ENCODE measurements at places on chromosomes 5 and 9.

GRCh38 chr9:131752231-131752884, 12.5 kb upstream of the RAPGEF1 start:
- no peak for DNase-seq

GRCh38 chr5:171701100-171701541, 84.5 kb upstream of the SMIM23 start:
- no peak for DNase-seq

GRCh38 chr5:989961-990530, 18.6 kb upstream of the NKD2 start:
- DNase-seq: no peak

DNA sequence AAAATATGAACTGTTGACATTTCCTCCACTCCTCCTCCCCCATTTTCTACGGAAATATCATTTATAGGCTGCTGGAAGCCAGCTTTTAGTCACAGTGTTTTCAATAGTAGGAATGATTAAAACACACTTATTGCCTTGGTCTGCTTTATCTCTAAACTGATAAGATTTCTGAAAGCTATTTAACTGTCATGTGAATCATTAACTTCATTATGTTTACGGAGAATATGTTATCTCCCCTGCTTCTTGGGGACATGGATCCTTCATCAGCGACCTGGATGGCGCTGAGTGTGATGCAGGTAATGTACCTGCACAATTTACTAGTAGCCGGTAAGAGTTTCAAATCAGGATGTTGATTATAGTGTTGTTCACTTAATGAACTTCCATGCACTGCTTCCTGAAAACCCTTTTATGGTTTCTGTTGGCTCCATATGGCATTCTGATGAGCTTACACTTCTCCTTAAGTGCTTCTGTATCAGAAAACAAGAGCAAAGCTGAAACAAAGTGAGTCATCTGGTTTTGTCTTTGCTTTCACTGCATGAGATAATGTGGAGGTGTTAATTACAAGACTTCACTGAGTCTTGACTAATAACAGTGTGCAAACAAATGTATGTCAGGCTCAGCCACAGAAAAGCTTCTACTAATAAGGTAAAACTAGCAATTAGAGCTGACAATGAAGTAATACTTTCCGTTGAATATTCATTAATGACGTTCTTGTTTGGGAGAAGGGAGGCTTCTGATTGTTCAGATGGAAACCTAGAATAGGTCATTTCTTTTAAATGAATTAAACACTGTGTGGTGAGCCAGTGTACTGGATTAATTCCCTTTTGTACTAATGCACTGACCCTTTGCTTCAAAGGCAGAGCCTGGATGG, 162.4 kb upstream of the ZNF608 start:
- DNase-seq: no peak

GRCh38 chr9:137547687-137548543, 2.3 kb downstream of the PNPLA7 start:
- DNase-seq: no peak

DNA sequence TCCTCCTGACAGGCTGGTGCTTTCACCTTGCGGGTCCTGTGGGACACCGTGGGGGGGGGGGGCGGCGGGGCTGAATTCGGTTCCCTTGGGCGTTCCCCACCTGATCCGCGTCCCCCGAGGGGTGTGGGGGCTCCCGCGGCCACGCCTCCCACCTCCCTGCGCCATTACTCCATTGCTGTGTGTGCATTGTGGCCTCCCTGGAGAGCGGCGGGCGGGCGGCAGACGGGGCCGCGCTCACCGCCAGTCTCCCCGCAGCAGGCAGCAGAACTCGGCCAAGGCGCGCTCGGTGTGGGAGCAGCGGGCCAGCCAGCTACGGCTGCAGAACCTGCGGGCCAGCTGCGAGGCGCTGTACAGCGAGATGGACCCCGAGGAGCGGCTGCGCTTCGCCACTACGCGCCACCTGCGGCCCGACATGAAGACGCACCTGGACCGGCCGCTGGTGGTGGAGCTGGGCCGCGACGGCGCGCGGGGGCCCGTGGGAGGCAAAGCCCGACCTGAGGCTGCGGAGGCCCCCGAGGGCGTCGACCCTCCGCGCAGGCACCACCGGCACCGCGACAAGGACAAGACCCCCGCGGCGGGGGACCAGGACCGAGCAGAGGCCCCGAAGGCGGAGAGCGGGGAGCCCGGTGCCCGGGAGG, 145.3 kb downstream of the CACNA1B start:
- no peak for DNase-seq

- no peak for DNase-seq
These were observed 283.0 kb downstream of the CEMIP2 start for GRCh38 chr9:71485326-71485725.

DNA sequence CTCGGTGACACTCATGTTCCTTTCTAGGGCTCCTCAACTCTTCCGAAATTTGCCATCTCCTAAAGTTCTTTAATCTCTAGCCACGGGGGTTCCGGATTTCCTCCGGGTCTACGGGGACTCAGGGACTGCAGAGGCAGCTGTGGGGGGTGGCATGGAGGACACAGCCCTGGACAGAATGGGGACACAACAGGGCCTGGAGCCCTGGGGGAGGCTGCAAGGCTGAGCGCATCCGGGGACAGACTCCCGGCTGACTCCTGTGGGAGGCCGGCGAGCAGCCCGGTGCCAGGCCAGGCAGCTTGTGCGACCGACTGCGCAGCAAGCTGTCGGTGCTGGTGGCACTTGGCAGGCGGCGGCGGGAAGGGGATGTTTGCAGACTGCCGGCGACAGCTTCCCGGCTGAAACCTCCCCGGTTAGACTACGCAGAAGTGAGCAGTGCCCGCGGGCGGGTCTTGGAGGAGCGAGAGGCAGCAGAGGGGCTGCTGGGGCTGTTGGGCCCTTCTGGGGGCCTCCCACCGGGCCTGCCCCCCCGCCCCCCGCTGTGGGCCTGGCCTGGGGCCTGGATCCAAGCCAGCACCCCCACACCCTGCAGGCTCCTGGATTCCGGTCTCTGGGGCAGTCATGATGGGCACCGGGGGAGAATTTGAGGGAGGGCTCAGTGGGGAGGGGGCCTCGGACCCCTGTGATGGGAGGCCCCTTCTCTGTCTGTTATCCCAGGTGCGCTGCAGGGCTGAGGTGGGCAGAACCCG, 28.7 kb upstream of the UBAC1 start:
- no peak for DNase-seq

DNA sequence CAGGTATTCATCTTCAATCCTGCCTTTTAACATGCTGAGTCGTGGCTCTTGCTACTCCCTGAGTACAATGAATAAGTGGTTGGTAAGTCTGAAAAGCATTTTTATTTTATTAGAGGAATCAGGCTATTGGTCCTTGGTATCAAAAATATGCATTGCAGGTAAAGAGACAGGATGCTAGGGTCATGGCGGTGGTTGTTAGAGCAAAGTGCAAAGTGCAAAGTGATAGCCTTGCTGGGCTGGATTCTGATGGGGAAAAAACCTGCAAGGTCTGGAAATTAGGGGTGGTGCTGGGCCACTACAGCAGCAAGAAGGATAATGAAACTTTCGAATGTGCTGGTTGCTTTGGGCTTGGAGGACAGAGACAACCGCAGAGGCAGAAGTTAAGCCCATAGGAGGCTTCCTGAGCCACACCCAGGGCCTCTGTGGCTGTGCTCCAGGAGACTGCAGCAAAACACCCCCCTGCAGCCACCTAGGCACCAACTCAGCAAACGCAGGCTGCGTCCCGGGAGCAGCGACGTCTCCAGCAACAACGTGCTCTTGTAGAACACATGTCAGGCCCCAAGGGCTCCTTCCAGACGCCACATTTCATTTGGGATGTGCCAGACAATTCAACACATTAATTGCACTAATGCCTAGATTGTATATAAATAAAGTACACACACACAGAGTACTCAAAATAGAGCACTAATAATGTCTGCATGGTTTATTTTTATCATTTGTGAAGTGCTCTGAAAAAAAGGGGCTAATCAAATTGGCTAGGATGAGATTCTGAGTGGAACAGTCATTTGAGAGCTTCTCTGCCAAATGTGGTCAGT, 149.8 kb upstream of the RAPGEF1 start:
- DNase-seq: no peak

DNA sequence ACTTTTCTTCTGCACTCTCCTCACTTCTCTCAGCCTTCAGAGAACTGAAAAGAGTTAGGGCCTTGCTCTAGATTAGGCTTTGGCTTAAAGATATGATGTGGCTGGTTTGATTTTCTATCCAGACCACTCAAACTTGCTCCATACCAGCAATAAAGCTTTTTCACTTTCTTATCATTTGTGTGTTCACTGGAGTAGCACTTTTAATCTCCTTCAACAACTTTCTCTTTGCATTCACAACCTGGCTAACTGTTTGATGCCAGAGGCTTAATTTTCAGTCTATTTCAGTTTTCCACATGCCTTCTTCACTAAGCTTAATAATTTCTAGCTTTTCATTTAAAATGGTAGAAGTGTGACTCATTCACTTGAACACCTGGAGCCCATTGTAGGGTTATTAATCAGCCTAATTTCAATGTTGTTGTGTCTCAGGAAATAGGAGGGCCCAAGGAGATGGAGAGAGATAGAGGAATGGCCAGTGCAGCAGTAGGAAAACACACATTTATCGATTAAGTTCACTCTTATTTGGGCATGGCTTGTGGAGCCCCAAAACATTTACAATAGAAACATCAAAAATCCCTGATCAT, 5.9 kb downstream of the ATPSCKMT start:
- no peak for DNase-seq

DNA sequence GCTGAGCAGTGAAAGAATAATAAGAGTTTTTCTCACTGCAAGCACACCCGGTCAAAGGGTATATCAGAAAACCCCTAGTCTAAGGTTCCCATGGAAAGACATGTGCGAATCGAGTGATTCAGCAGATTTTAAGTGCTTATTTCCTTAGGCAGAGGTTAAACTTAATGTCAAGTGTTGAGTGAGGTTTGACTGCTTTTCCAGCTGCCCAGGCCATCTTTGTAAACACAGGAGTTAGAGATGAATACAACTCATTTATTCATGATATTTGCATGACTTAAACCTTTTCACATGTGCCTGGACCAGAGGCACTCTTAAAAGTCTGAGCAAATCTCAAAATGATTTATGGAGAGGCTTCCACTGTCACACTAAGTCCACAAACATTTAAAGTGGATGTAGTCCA, 137.8 kb upstream of the RGMB start:
- no peak for DNase-seq

DNA sequence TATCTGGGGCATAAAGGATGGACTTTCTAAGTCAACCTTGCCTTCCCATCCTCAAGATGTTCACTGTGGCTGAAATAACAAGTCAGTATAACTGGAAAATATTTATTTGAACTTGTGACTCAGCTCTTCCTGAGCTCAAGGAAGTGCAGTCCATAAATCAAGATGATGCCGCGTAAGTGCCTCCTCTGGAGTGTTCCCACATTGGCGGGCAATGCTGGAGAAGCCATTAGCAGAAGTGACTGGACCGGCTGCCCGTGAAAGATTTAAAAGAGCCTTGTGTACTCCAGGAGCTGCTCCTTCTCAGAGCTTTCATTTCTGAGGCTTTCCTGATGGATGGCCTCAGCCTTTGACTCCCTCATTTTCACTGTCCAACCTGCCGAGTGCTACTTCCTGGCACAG, 17.4 kb downstream of the TMOD1 start:
- DNase-seq: no peak

- no peak for DNase-seq
These were observed 562.7 kb downstream of the TLE4 start for GRCh38 chr9:80134487-80134886.

DNA sequence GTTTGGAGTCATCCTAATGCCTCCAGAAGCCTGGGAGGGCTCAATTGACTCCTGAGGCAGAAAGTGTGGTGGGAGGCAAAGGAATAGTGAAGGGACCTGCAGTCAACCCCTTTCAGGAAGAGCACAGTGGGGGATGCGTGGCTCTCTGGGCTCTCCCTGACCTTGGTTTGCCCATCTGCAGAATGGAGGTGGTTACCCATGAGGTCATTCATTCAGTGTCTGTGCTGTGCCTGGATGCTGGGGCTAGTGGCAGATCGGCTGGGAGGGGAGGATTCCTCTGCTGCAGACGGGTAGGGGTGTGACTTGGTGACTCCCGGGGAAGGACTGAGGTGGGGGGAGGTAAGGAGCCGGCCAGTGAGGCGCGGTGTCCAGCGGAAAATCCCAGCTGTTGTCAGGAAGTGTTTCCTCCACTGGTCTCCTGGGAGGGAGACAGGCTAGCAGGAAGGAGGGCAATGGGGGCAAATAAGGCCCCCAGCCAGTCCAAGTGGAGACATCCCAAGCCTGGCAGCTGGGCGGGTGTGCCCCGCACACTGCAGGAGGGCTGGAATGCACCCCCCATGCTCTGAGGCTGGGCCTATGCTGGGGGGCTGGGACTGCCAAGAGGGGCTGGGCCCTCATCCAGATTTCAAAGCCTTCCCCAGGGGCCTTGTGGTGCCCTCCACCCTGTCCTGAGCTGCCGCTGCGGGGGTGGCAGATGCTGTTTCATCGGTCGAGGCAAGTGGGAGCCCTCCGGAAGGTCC, 10.9 kb downstream of the CXXC5 start:
- peak; percentile 58 for DNase-seq

GRCh38 chr9:88574953-88575352, 40.0 kb downstream of the NXNL2 start:
- DNase-seq: no peak

GRCh38 chr5:149007174-149007573, 55.7 kb downstream of the SH3TC2 start:
- no peak for DNase-seq

DNA sequence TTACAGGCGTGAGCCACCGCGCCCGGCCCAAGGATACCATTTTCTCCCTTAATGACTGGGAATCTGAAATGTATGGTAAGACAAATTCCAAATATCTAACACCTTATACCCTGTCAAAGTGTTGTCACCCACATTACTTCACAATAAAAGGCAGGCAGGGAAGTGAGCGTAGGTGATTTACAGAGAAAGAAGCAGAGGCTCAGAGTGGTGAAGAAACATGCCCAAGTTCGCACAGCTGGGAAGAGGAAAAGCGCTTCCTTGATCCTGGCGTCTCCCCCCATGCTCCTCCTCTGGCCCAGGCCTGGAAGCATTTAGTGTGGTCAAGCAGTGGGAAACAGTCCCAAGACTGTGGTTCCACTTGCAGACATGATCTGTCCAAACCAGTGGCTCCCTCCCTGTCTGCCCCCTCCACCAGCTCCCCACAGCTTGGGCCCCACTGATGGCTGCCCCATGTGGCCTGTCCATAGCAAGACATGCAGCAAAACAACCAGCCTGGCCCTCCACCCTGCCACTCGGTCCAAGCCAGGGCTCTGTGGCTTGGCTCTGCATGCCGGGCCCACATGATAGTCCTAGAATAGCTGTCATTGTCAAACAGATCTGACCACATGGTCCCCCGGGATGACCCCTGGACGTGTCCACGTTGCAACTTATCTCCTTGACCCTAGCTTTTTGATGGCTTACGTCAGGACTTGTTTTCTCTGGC, 107.2 kb downstream of the TTLL11 start:
- no peak for DNase-seq

- DNase-seq: no peak
These were observed 43.4 kb upstream of the PDE8B start for GRCh38 chr5:77167063-77167462.

- DNase-seq: no peak
These were observed 40.3 kb upstream of the CDKN2AIPNL start for GRCh38 chr5:134451936-134452505.

- no peak for DNase-seq
These were observed 16.3 kb upstream of the DAB2 start for GRCh38 chr5:39440958-39441624.

- no peak for DNase-seq
These were observed 701.7 kb downstream of the SEMA5A start for GRCh38 chr5:8844206-8844605.

GRCh38 chr5:179311581-179311980, 33.7 kb downstream of the ADAMTS2 start:
- DNase-seq: no peak

Measured in GOT3 (cell line).